Amygdala (tissue), 56 donors: ENCODE measurements at places on chromosomes 4 and X.

DNA sequence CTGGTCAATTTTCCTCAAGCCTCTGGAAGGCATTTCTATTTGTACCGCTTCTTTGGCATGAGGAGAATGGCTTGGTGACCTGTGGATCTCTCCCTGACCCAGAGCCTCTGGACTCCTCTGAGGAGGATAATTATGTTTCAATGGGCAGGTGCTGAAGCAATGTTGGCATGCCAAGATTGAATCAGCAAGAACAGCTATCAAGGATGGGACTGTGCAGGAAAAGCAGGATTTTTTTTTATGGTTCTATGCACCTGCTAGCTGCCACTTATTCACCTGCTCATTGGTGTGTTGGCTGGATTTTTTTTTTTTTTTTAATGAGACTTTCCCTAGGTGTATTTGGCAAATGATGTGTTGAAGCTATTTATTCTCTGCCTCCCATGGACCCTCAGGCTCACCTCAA is 821.2 kb downstream of the RPA4 start:
- no peak for DNase-seq

- peak; percentile 2 for DNase-seq
These were observed 42.4 kb downstream of the DCUN1D4 start for GRCh38 chr4:51885363-51885762.

DNA sequence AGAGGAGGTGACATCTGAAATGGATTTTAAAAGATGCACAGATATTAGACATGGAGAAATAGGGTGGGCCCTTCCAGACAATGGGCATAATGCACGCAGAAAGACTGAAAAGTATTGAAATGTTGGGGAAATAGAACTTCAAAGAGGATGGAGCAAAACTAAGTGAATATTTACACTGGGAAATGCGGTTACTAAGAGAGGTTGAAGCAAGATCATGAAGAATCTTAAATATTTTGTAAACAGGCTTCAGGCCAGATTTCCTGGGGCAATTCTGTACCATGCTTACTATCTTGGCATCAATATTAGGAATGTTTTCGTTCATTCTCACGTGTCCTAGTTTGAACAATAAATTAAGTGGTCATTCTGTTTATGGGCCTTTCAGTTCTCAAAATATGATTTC is 216.3 kb downstream of the ADAMTS3 start:
- DNase-seq = no peak

- no peak for DNase-seq
These were observed 4.8 kb upstream of the CXCL13 start for GRCh38 chr4:77600521-77601451.

DNA sequence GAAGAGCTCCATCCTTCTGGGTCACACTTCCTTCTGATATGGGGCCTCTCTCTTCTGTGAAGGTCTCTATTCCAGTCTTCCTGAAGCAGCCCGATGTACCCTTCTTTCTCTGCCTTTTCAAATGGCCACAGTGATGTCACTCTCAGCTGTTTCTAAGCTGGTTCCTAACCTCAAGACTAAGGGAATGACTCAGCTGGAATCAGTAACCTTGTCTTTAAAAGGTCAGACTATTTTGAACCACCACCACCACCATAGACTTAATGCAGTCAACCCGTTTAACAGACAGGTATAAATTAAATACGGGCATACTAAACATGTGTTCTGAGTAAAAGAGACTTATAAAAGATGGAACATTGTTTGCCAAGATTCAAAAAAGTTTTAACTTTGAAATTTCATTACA is 121.0 kb downstream of the PPA2 start:
- DNase-seq = no peak

GRCh38 chr4:1350169-1350520 is 3.1 kb downstream of the UVSSA start:
- no peak for DNase-seq

GRCh38 chrX:87064502-87064901 is 453.1 kb upstream of the KLHL4 start:
- no peak for DNase-seq

DNA sequence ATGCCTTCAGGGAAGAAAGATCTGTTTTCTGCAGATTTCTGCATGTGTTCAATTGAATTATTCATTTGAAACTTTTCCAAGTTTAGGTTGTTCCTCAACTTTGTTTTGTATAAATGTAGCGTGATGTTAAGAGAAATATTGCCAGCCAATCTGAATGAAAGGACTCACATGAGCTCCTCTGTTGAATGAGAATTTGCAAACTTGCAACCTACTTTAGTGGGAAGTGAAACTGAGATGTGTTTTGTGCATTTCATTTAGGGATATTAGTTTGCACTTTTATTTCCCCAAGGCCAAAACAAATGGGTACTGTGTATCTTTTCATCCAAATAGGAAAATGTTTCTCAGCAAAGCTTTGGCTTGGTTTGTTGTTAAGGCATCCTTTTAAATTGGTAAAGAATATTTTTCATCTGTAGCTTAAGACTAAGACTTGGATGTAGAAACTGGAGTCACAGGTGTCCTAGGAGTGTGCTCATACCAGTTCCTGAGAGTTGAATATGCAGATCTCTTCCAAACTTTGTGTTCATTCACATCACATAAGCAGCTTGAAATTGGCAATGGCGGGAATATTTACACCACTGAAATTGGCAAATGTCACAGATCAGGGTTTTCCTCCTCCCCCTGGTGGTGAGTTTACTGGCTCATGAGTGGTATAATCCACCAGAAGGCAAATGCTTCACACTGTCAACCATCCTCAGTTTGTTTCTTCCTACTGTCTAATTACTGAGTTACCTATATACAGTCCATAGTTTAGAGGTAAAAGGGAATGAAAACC is 193.6 kb upstream of the BANK1 start:
- DNase-seq = no peak

GRCh38 chr4:121599049-121599448 is 97.7 kb downstream of the ANXA5 start:
- no peak for DNase-seq

DNA sequence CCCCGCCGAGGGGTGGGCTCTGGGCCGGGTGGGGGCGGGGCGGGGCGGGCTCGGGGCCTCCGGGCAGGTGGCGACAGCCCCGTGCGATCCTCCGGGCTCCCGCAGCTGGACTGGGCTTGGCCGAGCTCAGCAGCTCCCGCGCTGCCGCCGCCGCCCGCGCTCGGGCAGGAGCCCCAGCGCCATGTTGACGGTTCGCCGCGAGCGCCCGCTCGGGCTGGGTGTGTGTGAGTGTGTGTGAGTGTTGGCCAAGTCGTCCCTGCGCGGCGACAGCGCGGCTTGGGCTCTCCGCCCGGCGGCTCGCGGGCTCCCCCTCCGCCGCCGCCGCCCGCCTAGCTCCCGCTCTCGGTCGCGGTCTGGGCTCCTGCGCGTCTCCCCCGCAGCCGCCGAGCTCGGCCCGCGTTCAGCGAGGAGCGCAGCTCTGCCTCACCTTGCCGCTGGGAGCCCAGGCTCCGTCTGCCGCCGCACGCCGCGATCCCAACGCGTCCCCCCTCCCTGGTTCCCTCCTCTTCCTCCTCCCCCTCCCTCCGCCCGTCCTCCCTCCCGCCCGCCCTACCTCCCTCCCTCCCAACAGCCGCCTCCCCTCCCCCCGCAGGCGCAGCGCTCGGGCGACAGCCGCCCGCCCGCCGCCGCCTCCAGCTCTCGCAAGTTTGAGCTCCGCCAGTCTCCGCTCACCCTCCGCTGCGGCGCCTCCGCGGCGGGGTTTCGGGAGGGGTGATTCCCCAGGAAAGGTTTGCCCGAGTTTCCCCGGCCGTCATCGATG is at the start of gene BCOR:
Gene BCOR (minus strand): TSS at position 455 of the 760 bp plus-strand sequence. CDS start 20,029 bp downstream, outside the sequence.
- DNase-seq = peak; percentile 72

DNA sequence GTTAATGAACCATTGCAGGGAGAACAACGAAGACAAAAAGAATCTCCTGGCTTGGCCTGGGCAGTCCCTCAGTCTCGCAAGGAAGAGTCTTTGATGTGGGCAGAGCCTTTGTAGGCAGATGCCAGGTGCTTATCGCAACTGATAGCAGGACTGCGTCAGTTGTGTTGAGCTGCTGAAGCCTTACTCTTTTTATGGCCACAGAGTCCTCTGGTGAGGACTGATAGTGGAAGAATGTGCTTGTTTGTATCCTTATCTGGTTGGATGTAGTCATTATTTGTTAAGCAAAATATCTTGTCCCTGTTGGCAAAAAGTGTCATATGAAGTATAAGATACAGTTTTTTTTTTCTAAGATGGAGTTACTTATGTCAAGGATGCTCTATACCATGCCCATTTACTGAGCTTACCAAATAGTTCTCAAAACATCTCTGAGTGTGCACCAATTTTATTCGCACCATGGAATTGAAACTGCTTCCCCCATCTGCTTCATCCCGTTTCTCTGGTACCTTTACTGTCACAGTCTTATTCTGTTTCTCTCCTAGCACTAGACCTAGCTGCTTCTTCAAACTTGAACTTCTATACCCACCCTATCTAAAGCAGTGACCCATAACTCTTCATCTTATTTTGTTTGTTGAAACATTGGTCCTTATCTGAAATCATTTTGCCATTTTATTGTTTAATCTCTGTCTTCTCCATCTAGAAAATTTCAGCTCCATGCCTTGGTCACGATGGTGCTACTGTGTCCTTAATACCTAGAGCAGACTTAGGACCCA is 47.0 kb upstream of the SPRY1 start:
- DNase-seq = no peak

GRCh38 chrX:3771766-3772165 is 58.3 kb upstream of the PRKX start:
- no peak for DNase-seq

DNA sequence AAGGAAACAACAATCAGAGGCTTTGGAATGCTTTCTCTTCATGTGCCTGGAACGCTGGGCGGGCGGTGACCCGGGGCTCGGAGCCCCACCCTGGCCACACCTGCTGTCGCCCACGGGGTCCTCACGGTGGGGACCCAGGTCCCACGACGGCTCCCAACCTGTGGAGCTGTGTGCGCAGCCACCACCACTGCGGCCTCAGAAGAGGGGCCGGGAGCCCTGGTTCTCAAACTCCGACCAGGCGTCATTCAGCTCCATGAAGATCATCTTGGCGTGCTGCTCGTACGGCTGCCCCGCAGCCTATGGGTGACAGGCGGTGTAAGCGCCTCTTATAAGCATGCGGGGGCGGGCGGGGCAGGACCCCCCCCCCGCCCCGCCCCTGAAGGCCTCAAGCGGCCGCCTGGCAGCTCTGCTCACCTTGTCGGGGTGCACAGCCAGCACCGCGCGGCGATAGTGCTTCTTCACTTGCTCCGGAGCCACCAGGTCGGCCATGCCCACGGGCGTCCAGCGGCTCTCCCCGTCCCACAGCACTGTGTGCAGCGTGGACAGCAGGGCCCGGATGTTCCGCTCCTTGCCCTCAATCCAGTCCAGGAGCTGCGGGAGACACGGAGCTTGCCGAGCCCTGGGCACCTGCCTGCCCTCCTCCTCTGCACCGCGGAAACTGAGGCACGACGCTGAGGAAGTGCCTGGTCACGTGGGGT is 23.7 kb upstream of the CPLX1 start:
- no peak for DNase-seq

GRCh38 chrX:41607264-41607832 is 81.4 kb upstream of the GPR34 start:
- DNase-seq = no peak

DNA sequence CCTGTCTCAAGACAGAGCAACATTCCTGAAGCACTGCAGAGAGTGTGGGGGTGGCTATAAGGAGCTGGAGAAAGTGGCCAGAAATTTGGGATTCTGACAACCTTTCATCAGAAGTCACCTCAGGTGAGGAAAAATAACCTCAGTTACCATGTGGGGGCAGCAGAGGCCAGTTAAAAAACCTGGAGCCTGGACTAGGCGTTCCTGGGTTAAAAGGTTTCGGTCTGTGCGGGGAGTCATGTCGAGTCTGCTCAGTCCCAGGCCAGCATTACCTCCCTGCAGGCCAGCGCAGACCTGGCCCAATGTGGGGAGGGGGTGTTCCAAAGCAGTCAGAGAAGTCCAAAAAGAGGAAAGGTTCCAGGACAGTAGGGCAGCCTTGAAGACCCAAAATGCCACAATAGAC is 10.9 kb upstream of the NALF2 start:
- DNase-seq = no peak

DNA sequence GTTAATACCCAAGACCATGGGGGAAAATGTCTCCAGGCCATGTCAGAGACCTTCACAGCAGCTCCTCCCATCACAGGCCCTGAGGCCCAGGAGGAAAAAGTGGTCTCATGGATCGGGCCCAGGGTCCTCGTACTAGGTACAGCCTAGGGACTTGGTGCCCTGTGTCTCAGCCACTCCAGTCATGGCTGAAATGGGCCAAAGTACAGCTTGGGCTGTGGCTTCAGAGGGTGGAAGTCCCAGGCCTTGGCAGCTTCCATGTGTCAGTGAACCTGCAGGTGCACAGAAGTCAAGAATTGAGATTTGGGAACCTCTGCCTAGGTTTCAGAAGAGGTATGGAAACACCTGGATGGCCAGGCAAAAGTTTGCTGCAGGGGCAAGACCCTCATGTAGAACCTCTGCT is 27.6 kb upstream of the C4orf54 start:
- DNase-seq = no peak

GRCh38 chrX:9557521-9557920 is 92.7 kb downstream of the TBL1X start:
- no peak for DNase-seq

GRCh38 chr4:66279084-66279483 is 608.8 kb upstream of the EPHA5 start:
- DNase-seq = no peak

DNA sequence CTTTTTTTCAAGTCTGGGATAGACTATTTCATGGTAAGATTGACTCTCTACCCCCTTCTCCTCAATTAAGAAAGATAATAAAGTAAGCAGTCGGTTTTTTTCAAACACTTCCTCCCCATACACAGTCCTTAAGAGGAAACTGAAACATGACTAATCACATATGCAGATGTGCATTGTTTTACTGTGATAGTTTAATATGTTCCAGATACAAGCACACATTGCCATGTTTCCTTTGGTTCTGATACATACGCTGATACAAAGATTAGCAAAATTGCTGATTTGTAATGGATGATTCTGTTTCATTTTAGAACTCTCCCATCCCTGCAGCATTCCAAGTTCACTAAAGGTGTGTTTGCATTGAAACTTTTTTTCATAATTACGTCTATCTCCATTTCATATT is 76.1 kb downstream of the FBXO8 start:
- no peak for DNase-seq

DNA sequence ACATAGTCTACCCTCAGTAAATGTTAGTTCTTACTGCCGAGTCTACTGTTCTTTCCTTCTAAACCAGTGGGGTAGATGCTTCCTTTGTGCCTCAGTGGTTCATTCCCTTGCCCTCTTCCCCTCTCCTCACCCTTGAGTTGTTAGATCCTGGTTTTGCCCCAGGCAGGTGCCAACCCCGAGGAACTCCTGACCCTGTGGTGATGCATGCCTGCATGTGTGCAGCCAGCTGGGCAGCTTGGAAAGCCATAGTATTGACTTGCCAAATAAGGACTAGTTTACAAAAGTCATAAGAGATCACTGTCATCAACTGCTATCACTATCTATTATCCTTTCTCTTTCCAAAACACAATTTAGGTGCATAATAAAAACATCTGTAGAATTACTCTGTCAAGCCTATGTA is 50.9 kb downstream of the REPS2 start:
- DNase-seq = no peak
